ENCODE measurements at places on chromosomes 16 and 17. TPM values are rescaled to one million over a fixed set of nuclear protein-coding genes. Genes with fewer than 3 reads are reported as not detected.
A peak's percentile ranks its signal among the peaks of the same experiment; 100 is the strongest.

DNA sequence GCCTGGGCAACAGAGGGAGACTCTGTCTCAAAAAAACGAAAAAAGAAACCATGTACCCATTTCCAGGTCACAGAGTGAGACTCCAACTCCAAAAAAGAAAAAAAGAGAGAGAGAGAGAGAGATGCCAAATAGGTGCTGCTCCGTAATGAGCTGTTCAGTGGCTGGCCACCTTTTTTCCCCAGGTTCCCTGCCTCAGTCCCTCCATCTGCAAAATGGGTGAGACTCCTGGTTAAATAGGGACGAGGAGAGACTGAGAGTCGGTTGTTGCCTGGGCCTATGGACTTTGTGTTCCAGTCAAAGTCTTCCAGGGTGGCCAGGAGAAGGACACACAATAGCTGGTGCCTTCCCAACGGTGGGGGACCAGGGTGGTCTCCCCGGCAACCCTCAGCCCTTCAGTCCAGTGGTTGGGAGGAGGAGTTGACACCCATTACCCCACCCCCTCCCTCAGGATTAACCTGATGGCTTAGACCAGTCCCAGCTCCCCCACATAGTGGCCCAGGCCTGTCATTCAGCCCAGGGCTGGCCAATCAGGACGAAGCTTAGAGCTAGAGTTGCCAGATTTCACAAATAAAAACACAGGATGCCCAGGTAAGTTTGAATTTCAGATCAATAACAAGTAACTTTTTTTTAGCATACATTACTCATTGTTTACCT, 258.2 kb downstream of the PARN start:
- DNase-seq = no peak

GRCh38 chr17:38892083-38892482, 22.2 kb downstream of the LASP1 start:
- DNase-seq = no peak

DNA sequence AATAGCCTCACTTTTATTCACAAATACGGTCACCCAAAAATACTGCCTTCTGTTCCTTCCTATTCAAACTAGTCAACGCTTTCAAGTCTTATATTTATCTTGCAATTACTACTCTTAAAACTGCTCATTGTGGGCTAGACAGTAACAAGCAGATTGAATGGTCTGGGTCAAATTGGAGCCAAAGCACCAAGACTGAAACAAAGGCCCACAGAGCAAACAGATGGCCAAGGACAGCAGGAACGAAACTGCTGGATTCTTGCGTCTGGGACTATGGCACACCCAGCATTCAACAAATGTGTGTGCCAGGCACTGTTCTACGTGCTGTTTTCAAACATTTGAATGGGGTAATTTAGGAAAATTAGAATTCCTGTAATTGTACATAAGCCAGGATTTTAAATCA, 250.1 kb upstream of the PSMD7 start:
- no peak for DNase-seq

GRCh38 chr17:21119247-21119918, 7.4 kb upstream of the DHRS7B start:
- DNase-seq = peak; percentile 55

GRCh38 chr17:40190197-40191021, 13.1 kb downstream of the RAPGEFL1 start:
- DNase-seq = peak; percentile 17

KRT222 gene
- not detected for total RNA-seq

TBC1D3B gene
- total RNA-seq = 0.79 TPM

Measured in bronchial epithelial cell (primary cell).